ENCODE measurements at places on chromosomes 5 and 9.

DNA sequence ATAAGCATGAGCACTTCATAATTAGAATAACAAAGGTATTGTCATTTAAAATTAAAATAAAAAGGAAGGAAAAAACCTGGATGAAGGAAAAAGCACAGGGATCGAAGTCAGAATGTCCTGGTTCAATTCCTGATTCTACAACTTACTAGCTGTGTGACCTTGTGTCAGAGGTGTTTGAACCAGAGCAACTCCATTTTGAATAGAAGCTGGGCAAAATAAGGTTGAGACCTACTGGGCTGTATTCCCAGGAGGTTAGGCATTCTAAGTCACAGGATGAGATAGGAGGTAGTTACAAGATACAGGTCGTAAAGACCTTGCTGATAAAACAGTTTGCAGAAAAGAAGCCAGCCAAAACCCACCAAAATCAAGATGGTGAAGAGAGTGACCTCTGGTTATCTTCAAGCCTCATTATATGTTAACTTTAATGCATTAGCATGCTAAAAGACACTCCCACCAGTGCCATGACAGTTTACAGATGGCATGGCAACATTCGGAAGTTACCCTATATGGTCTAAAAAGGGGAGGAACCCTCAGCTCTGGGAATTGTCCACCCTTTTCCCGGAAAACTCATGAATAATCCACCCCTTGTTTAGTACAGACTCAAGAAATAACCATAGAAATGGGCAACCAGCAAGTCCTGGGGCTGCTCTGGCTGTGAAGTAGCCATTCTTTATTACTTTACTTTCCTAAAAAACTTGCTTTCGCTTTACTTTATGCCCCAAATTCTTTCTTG, 412.7 kb downstream of the PIK3R1 start:
- DNase-seq: no peak

DNA sequence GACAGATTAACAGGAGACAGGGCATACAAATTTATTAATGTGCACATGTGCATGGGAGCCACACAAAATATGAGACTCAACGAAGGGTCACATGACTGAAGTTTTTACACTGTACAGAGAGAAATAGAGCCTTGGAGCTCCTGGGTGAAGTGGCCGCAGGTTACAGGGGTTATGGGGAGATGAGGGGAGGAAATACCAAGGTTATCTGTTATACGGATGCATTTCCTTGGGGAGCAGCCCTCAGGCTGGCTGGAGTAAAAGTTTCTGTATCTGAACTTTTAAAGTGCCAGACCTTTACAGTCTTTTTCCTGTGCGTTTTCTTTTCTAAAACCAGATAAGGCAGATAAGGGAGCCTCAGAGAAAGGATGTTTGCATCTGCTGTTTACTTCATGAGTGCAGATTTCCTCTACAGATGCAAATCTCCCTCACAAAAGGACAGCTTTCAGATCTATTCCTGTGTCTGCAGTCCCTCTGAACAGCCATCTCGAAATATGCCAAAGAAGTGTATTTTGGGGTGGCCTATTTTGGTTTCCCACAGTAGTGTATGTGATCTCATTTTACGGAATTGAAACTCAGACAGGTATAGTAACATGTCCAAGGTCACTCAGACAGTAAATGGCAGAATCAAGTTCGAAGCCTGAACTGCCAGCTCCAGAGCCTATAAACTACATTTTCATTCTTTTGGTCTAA, 139.3 kb upstream of the FBXL17 start:
- no peak for DNase-seq

DNA sequence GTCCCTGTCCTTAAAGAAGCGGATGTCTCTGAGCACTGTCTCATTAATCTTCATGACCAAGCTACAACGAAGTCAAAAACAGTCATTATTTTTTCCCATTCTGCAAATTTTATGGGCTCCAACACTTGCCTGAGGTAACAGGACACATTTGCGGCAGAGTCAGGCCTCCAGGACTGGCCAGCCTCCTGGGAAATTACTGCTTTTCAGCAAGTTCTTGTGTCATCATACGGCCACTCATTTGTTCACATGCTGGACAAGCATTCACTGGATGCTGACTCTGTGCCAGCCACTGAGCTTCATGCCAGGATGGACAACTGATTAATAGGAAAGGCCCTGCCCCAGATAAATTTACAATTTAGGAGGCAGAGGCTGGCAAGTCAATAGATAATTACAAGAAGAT, 305.7 kb downstream of the ACTL7B start:
- no peak for DNase-seq

DNA sequence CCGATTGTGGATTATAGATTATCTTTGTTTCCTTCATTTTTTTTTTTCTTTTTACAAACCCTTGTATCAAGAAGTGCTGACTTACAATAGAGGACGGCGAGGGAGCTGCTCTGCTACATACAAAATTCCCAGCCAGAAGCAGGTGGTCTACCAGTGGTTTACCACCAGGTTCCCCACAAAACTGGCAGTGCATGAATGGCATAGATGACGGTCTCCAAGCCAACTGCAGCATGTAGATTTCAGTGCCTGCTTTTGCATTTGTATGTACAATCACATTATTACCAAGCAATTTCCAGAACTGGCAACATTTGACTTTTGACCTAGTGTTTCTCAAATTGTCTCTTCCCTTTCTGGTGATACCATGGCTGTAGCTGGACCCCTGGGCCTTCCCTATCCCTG, 84.0 kb downstream of the ACER2 start:
- DNase-seq: no peak

GRCh38 chr5:14267991-14268708, 125.0 kb downstream of the TRIO start:
- no peak for DNase-seq

GRCh38 chr5:80239680-80240367, 16.0 kb downstream of the SERINC5 start:
- no peak for DNase-seq

DNA sequence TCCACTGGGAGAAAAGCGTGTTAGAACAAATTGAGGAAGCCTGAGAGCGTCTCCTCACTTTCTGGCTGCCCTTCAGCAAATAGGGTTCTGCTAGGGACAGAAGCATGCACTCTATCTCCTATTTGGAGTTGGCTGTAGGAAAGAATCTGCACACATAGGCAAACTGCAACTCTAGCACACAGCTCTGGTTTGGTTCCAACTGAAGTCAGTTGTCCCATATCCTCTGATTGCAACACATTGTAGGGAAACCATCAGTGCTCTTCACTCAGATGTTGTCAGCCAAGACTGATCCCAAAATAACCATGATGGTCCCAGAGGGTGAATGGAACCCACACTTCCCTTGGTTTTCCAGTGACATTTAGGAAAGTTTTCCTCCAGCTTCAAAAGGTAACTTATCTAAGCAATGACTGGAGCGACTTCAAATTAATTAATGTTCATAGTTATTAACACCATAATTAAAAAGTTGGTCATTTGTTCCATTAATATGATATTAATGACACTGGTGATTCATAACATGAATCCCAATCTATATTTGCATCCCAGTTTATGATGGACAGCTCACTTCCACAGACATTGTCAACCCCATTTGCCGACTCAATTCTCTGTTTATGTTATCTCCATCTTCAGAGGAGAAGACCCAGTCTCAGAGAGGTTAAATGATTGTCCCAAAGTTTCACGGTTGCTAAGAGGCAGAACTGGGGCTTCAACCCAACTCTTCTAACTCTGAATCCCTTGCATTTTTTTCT, 136.7 kb upstream of the ZNF462 start:
- DNase-seq: no peak

GRCh38 chr5:135027266-135027696, 6.7 kb downstream of the PITX1 start:
- DNase-seq: no peak

DNA sequence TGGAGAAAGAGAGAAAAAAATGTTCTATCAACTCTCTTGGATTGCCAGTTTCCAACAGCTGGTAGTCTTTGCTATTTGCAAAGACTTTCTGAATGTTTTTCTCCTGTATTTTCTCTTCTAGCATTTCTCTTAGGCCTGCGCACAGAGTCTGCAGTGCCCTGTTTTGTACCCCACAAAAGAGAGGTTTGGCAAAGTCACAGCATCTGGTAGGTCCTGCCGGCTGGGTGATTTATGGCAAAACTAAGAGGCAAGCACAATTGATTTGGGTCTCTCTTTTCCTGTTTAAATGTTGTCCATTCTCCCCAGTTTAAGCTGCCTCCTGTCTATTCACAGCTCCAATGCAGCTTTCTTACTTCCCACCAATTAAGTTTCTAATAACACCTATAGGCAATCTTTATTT, 193.9 kb downstream of the TRPM3 start:
- DNase-seq: no peak

GRCh38 chr5:157961896-157962590, 103.1 kb upstream of the CLINT1 start:
- DNase-seq: no peak

GRCh38 chr5:54837093-54837492, 148.3 kb downstream of the ESM1 start:
- DNase-seq: no peak

- no peak for DNase-seq
These were observed 94.9 kb upstream of the RANBP3L start for GRCh38 chr5:36396640-36397039.

GRCh38 chr5:93886917-93887361, 145.5 kb upstream of the POU5F2 start:
- DNase-seq: no peak

DNA sequence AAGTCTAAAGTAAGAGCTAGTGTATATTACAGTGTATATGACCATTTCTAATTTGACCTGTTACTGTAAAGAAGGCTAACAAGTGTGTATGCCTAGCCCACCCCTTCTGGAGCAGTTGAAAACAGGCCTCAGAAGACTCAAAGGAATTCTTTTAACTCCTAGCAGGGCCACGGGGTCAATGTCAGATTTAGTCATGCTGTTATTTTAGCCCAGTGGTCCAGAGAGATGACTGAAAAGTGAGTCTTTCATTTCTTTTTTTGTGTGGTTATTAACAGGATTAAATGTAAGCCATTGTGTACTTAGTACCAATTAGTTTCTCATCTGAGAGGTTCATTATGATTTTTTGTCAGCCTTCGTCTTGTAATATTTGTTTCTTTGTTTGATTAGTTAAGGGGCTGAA, 24.4 kb downstream of the ZCCHC7 start:
- no peak for DNase-seq

GRCh38 chr5:83343299-83343698, 128.2 kb upstream of the VCAN start:
- DNase-seq: no peak

- DNase-seq: no peak
These were observed 2.9 kb downstream of the DUSP1 start for GRCh38 chr5:172768098-172768572.

DNA sequence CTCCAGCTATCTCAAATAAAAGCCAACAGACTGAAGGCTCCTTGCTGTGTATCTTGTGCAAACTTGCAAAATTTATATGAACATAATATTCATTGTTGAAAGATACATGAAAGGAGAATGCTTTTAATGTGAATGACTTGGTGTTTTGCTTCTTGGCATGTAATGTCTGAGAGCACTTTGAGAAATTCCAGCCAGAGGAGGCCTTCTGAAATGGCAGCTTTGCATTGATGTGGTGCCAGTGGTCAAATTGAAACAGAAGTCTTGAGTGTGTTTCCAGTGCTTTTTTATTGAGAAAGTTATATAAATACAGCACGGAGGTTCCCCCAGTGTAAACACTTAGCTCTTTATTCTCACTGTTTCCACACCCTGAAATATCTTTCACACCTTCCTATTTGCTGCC, 182.1 kb downstream of the ADCY2 start:
- no peak for DNase-seq

DNA sequence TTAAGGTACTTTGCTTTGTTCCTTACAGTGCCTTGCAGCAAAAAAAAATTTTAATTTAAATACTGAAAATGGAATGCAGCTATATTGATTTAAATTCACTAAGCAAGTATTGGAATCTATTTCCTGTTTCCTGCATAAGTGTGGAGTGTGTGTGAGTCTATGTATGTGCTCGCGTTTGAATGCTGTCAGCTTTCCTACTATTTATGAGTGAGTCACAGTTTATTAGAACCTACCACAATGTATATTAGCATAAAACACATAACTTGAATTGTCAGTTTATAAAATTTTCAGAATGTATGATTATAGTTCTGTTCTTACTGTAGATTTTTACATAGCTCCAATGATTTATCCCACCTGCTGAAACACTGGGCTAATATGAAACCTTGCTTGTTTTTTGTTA, 302.1 kb downstream of the NR2F1-AS1 start:
- DNase-seq: no peak

DNA sequence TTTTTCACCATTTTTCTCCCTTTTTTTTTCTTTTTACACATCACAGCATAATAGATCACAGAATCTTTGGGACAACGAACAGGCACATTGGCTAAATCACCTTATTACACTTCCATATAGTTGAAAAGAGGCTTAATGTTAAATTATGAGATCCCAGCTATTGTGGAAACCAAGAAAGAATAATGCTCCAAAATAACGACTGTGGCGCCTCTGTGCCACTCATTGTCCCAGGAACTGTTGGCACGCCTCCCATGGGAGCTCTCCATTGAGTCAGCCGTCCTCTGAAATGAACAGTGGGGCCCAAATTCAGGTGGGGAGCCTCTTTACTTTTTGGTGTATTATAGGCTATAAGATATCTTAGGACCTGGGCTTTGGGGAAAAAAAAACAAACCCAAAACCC, 82.2 kb upstream of the NFIB start:
- peak; percentile 52 for DNase-seq
